Epithelial cell of prostate (primary cell): ENCODE measurements at places on chromosomes 4 and X.

- no peak for DNase-seq
Measured at GRCh38 chrX:153974726-153975286, 2.3 kb downstream of the TMEM187 start.

- peak; percentile 33 for DNase-seq
Measured at GRCh38 chr4:78776729-78777575, 802 bp downstream of the BMP2K start.

- no peak for DNase-seq
Measured at GRCh38 chrX:9844936-9845577, 58.8 kb downstream of the SHROOM2 start.

DNA sequence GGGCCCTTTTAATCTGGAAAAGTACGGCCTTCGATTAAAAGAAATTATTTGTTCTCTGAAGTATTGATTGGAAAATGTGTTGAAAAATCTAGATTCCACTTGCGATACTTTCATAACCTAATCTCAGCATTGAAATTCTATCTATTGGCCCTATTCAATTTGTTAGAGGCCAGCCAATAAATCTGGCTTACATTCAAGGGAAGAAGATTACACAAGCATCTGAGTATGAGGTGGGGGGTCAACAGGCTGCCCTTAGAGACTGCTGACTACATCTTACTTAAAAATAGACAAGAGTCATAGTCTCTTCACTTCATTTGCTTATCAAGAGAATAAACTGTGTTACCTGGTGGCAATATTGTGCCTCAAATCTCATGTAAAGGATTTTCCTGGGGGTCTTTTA, 248.0 kb upstream of the KCNIP4 start:
- DNase-seq: no peak

- no peak for DNase-seq
Measured at GRCh38 chrX:103919270-103919637, 43.2 kb upstream of the TMSB15B start.

DNA sequence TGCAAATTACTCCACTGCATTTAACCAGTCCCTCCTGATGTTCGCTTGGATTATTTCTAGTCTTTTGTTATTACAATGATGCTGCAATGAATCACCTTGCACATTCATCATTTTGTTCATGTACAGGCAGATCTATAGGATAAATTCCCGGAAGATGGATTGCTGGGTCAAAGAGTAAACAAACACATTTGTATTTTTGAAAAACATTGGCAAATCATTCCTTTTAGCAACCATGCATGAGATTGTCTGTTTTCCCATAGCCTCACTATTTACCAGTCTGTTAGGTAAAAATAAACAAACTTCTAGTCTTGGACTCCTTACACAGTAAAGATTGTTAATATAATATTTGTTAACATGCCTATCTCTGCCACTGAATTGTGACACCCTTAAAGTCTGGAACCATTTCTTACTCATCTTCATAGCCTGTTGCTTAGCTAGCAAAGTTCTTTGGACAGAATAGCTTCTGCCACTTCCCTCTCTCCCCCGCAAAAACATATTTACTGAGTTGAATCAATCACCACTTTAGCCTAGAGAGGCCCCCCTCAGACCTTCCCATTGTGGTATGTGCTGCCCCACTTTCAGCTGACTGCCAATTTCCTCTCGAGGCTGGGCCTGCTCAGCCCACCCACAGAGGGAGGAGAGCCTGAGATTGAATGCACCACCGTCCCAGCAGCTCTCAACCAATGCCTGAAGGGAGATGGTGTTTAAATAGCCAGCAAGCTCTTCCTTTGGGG, 108.4 kb upstream of the ATXN3L start:
- peak; percentile 52 for DNase-seq

DNA sequence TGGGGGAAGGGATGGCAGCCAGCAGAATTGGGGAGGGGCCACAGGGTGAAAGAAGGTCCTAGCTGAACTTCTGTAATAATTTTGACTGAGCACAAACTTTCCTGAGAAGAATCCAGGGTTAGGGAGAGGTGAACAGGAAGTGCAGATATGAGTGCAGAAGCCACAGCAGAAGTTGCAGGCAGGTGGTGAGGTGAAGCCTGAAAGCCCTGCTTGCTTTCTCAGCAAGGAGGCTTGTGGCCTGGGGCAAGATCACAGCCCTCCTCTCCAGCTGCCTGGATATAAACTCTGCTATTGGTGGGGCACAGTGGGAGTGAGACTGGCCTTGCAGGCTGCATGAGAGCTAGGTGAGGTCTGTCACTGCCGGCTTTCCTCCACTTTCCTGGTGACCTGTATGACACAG, 44.1 kb upstream of the UPRT start:
- DNase-seq: no peak

DNA sequence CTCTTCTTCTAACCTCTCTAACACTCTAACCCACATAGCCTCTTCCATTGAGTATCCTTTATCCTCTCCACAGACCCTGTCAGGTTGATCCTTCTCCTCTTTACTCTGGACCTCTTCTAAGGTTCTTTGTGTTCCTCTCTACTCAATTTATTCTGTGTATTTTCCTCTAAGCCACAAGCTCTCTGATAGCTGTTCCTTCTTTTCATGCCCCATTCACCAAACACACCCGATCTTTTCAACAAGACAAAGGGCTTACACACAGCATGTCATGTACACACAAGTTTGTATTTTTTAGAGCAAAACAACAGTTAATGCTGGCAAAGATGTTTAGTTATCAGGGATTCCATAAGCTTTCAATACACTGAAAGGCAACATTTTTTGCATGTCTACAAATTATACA, 1.9 kb downstream of the SPIN2B start:
- DNase-seq: no peak

- DNase-seq: no peak
Measured at GRCh38 chr4:26044983-26045382, 131.0 kb downstream of the SMIM20 start.

DNA sequence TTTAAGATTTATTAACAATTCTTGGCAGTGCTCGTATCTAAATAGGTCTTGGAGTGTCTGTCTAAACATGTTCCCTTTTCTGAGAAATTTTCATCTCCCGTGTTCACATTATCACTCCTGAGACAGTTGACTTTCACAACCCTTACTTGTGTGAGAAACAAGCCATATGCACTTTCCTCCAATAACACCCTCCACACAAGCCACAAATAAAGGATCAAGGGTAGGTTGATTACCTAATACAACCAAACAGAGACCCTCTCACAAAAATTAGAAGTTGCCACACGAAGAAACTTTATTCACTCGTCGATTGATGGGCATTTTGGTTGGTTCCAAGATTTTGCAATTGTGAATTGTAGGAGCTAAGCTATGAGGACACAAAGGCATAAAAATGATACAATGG, 763.9 kb downstream of the TRAM1L1 start:
- no peak for DNase-seq

DNA sequence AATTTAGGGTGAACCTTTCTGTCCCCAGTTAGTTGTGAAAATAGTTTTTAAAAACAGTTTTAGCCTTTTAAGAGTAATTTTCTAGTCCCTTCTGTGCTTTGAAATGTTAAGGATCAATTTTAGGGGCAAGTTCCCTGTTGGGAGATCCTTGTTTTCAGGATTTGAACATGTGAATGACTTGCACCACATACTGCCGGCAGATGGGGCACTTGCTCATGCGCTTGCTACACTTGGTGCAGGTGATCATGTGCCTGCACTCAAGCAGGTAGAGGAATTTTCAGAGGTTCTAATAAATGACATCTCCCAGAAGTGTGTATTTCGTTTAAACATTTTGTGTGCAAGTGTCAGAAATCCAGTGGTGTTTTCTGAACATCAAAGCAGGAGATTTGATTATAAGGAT, 195.9 kb downstream of the CHM start:
- DNase-seq: no peak

GRCh38 chrX:44698357-44698756, 145.5 kb upstream of the DUSP21 start:
- no peak for DNase-seq

- DNase-seq: no peak
Measured at GRCh38 chrX:38717871-38718270, 83.4 kb upstream of the MID1IP1 start.

GRCh38 chrX:76796311-76796710, 368.8 kb downstream of the MAGEE1 start:
- DNase-seq: no peak

DNA sequence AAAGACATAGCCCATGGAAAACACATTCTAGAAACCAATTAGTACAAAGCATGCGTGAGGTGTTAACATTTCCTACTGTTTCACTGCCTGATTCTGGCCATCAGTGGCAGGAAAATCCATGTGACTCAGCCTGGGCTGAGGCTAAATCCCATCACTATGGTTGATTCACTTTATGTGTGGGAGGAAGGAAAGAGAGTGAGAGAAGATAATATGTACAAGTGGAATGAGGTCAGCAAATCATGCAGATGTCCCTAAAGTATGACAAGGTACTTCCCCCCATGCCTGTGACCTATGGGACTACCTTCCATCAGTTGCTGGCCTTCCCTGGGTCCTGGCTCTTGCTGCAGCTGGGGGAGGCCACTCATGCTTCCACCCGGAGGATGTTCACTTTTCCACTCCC, 64.2 kb upstream of the MAP3K15 start:
- DNase-seq: no peak

GRCh38 chr4:36330796-36331195, 49.4 kb downstream of the DTHD1 start:
- no peak for DNase-seq

DNA sequence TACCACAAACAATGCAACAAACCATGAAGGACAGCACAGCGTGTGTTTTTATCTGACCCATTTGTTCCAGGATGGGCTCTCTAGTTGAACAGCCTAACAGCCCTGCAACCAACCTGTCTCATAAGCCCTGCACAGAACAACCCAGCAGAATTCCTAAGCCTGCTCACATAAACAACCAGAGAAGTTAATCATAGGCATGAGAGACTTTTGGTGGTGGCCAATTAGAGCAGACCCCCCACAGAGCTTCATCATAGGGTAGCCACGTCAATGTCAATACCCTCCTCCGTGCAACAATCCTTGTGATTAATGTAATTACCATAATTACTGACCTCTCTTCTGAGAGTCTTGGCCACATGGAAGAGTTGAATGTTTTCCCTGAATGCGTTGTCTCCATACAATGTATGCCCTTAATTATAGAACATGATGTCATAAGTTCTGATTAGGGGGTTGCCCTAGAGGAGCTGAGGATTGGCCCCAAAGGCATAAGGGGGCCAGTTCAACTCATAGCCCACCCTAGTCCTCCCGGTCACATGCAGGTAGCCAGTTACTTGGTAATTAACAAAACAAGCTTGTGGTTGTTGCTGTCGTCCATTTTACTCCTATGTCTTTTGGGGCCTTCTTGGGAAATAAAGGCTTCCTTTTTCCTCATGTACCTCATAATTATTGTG, 92.7 kb downstream of the SYNPO2 start:
- no peak for DNase-seq

GRCh38 chr4:173009129-173009823, 159.3 kb upstream of the GALNT7 start:
- DNase-seq: no peak

DNA sequence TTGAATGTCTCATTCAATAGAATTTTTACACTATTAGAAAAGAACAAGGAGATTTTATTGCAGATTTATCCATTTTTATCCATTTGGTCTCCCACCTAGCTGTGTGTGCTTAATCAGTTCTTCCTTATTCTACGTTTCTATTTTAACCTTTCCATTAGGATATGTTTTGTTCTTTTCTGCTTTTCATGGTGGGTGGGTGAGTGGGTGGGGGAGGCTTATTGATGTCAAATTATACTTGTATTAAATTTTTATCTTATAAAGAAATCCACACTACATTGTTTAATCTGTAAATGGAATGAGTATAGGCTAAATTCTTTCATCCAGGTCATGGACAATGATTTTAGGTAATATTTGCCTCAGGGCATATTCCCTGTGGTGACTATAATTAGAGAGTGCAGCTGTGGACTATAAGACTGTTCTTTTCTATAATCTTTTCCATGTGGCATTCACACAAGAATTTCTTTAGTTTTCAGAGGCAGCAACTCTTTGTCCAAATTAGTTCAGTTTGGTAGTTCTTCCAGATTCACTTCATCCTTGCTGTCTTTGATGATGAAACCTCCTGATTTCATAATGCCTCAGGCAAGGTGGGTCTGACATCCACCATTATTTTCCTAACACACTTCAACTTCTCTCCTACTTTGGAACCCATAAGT, 2451.8 kb downstream of the PCDH7 start:
- no peak for DNase-seq

- DNase-seq: no peak
Measured at GRCh38 chrX:10001496-10001895, 34.3 kb downstream of the CLDN34 start.

- no peak for DNase-seq
Measured at GRCh38 chrX:41946235-41946634, 22.9 kb upstream of the CASK start.

- no peak for DNase-seq
Measured at GRCh38 chrX:118352566-118352965, 6.7 kb downstream of the WDR44 start.

DNA sequence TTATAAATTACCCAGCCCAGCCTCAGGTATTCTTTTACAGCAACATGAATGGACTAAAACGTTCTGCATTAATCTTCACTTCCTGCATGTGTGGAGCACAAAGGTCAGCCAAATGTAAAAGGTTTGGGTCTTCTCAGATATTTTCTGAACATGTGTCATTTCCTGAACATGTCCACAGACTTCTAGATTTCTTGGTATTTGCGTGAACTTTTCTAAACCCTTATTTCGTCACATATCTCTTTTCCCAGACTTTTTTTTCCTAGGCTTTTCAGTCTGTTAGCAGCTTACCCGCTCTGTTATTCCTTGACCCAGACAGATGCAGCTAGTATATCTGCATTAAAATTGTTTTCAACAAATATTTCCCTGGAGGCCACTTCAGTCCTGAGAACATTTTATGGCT, 57.3 kb upstream of the USP51 start:
- no peak for DNase-seq

GRCh38 chr4:97238956-97239666, 904.2 kb downstream of the STPG2 start:
- DNase-seq: no peak
